ENCODE measurements at places on chromosomes 7 and 10.

DNA sequence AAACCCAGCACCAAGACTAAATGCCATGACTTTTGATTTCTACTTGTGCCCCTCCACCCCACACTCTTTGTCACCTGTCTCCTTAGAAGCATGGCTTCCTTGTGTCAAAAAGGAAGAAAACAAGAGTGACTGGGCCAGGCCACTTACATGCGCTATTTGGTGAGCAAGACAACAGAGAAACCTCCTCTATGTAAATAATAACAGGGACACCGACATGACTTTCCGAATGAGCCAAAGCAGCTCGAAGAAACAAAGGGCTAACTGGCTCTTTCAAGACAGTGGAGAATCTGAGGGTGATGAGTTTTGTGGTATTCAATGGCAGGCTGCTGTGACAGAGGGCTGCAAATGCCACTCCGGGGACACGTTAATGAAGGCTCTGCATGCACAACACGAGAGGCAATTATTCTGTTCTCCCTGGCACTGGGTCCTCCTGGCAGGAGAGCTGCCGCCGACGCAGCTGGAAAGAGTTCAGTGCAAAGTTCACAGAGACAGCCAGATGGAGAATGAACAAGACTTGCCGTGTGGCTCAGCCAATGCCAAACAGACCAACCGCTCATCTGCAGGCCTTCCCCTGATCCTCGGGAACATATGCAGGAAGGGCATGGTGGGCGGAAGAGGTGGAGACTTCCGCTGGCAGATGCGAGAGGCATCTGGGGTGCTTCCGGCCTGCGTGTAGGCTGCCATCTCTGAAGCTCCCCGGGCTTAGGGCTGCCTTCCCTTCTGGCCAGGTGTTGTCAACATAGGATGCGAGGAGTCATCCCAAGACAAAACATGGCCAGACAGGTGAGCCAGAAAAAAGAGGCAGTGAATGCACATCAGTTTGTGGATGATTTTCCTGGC lies 59.1 kb upstream of the SMNDC1 start:
- no peak for DNase-seq

DNA sequence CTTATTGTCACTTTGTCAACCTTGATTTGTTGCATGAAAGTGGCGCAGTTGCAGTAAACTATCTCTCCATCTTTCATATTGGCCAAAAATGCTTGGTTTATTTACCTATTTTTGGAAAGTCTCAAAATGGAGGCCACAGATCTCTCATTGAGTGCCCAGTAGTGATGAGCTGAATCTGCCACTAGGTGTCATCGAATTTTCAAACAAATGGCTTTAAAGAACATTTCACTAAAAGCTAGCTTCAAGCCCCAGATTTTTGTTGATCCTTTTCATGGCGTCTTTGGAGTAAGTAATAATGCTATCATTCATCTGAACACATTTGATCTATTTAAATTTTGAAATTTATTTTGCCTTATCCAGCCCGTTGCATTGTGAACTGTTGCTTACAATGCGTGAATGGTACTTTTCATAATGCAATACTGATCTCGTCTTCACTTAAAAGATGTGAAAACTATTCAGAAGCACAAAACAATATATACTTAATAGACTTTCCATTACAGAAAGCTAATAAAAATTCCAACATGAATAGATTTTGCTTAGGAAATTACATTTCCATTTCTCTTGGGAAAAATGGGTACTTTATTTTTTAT lies 236.2 kb downstream of the DNAJB9 start:
- DNase-seq, result no peak

DNA sequence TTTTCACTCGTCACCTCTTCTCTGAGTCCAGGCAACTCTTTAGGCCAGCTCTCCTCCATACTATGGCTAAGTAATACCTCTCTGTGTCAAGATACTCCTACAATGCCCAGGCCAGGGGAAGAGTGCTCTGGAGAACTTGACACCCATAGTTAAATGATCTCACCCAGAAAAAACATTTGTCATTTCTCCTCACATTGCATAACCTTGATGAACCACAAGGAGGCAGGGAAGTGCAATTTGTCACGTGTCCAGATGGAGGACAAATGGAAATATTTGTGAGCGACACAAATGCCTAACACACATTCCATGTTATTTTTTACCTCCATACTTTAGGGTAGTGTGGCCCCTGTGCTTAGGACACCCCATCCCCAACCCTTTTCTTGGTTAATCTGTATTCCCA lies 78.3 kb downstream of the HTR7 start:
- no peak for DNase-seq

GRCh38 chr7:1845536-1846311 lies 175.6 kb downstream of the ELFN1 start:
- DNase-seq, result no peak

DNA sequence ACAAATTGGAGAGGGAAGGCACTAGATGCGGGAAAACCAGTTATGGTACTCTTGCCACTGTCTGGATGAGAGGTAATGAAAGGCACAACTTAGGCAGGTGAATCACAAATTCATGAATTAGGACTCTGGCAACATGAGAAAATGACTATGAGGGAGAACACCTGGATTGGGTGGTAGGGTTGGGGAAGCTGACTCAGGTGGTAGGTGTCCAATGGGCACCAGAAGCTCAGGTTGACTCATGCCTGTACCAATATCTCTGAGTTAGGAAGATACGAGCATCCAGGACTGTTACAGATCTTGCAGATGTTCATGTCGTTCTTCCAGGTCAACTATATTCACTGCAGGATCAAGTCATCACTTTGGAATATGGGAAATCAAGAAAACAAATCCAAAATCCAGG lies 56.7 kb downstream of the NPY start:
- no peak for DNase-seq

DNA sequence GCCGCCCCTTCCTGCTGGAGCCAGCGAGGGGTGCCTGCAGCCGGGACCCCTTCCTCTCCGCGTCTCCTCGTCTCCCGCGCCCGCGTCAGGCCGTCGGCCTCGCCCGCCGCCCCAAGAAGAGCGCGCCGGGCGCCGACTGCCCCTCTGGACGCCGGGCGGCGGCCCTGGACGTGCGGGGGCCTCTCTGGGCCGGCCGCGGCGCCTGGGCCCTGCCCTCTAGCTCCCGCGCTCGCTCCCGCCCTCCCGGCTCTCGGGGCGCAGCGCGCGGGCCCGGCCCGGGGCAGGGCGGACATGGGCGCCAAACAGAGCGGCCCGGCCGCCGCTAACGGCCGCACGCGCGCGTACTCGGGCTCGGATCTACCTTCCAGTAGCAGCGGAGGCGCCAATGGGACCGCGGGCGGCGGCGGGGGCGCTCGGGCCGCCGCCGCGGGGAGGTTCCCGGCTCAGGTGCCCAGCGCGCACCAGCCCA lies 704 bp downstream of the ZNRF2 start:
- no peak for DNase-seq
